ENCODE measurements at places on chromosomes 7 and 10.

DNA sequence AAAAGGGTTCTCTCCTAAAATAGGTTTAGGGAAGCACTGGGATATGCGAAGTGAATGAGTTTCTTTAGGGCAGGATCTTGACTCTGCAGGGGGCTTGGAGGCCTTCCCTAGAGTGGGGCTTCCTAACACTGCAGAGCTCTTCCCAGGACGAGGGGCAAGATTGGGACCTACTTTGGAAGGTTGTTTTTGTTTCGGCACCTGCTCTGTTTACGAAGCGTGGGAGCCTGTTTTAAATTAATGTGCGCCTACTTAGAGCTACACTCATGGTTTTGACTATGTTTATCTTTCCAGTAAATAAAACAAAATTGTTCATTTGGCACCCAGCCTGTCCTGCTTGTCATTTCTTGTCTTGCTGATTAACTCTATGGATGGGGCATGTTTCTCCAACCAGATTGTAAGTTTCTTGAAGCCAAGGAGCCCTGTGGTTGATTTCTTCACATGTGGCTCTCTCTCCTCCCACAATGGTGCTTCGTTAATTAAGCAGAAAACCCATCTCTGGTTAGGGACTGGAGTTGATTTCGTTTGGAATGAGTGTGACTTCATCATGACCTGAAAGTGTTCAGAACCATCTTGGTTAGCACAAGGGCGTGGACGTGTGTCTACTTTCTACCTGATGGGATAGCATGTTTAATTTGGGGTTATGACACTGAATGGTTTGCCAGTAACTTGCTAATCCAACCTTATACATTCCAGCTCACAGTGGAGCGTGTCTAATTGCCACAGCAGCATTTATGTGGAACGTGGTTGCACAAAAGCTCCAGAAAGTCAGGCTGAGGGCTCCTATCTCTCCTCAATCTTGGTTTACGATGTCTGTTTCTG is 98.1 kb downstream of the TCF7L2 start:
- no peak for DNase-seq

DNA sequence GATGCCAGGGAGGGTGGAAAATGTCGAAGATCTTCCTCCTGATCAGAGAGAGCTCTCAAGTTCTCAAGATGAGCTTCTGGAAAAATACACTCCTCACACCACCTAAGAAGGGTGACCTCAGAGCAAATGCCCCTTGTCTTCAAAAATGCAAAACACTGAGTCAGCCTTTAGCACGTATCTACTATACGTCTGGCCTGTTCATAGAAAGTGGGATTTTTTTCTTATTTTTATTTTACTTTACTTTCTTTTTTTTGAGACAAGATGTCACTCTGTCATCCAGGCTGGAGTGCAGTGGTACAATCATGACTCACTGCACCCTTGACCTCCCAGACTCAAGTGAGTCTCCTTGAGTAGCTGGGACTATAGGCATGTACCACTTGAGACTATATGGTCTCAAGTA is 57.1 kb downstream of the AFAP1L2 start:
- no peak for DNase-seq

DNA sequence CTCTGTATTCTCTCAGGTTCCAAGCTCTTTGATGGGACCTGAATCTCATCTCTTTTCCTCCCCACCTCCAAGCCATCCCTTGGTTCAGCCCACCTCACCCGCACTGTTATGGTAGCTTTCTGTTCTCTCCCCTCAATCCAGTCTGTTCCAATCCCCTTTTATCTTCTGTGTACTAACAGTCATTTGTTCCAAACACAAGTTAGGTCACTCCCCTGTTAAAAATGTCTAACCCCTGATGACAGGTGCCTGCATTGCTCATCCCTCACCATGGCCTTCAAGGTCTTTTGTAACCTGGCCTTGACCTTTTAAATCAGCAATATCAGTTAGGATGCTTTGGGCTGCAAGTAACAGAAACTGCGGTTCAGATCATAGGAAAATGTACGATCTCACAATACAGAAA is 74.8 kb downstream of the CYP26A1 start:
- DNase-seq = no peak

DNA sequence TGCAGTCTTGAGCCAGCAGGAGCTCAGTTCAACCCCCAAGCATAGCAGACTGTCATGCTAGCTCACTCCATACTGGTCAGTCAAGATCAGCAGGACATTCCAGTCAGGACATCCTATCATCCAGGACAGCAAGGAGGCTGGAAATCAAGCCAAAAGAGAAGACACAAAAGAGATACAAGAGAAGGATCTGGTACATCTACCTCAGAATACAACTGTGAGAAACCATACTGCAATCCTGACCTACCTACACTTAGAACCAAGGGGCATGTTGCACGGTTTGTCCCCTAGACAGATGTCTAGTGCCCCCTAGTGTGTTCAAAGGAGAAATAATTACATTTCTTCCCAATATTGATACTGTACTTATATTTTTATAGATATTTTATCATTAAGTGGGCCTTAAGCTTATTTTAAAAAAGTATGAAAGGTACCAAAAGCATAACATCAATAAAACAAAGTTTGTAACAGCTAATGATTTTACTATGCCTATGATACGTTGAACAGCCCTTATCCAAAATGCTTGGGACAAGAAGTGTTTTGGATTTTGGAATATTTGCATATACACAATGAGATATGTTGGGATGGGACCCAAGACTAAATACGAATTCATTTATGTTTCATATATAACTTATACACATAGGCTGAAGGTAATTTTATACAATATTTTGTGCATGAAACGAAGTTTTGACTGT is 26.7 kb downstream of the ERCC6 start:
- no peak for DNase-seq

DNA sequence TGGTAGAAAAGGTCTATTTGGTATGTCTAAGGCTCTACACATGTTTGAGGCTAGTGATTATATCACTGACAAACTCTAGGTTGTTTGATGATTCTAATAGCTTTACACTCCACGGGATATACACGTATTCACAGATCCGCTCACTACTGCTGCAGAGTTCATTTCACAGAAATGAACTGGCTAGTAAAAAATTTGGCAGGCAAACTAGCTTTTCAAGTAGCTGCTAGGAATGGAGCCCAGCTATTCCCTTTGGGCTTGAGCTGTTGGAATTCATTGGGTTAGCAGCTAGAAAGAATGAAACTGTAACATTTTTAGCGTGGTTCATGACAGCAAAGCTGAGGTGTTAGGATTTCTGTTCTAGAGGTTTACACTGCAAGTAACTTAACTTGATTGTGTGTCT is 37.6 kb downstream of the R3HCC1L start:
- no peak for DNase-seq

DNA sequence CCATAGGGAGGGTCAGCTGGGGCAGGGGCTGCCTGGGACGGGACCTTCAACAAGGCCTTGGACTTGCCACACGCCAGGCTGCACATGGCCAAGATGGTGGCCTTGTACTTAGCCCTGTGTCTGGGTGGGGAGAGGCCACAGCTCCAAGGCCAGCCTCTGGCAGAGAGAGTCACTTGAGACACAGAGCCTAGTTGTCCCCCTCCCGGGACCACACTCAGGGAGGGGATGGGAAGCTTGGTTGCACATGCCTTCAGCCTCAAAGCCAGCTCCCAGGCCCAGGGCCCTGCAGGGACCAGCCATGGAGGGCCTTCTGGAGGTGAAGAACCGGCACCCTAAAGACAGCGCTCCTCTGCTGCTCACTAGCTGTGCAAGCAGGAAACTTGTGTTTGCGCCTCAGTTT is 16.7 kb downstream of the MMRN2 start:
- DNase-seq = no peak

DNA sequence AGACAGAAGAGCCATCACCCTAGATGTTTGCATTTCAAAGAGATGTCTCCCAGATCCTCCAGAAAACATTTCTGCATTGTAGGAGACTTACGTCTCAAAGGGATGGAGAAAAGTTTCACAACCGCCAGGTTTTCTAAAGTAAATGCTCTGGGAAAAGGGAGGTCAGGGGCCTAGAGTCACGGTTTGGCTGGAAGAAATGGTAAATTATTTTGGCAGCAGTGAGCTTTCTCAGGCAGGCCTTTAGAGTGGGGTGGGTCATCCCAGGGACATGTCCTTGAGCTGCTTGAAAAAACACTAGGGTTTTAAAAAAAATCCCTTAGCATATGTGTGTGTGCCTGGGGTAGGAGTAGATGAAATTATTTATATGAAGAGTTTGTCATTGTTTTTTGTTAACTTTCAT is 728.8 kb downstream of the TYW1 start:
- DNase-seq = no peak

- no peak for DNase-seq
These were observed 169.5 kb upstream of the PFKP start for GRCh38 chr10:2897619-2898508.
